ENCODE measurements at places on chromosomes 2 and 18.

- DNase-seq: no peak
These were observed 1345.8 kb upstream of the LRRTM1 start for GRCh38 chr2:81650048-81650971.

DNA sequence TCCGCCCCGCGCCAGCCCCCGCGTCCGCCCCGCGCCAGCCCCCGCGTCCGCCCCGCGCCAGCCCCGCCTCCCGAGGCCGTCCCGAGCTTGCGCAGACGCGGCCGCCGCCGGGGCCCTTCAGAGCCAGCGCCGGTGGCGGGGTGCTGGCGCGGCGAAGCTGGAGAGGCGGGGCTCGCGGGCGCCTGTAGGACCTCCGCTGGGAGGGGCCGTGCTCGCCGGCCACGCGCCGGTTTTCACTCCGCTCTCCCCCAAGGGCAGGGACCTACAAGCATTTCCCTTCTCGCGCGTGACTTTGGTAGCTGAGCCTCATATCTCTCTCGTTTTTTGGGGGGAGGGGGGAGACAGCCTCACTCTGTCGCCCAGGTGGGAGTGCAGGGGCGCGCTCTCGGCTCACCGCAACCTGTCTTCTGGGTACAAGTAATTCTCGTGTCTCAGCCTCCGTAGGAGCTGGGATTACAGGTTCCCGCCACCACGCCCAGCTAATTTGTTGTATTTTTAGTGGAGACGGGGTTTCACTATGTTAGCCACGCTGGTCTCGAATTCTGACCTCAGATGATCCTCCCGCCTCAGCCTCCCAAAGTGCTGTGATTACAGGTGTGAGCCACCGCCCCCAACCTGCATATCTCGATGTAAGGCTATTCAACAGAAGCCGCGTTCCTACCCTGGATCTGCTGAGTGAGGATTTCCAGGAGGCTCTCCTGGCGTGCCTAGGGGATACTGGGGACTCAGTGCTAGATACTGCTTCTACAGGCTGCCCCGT is at the start of gene ZNF514:
TSS of gene ZNF514 (minus strand) at position 159 of the 760 bp plus-strand sequence. CDS start 6,595 bp downstream, outside the sequence.
- DNase-seq: no peak

DNA sequence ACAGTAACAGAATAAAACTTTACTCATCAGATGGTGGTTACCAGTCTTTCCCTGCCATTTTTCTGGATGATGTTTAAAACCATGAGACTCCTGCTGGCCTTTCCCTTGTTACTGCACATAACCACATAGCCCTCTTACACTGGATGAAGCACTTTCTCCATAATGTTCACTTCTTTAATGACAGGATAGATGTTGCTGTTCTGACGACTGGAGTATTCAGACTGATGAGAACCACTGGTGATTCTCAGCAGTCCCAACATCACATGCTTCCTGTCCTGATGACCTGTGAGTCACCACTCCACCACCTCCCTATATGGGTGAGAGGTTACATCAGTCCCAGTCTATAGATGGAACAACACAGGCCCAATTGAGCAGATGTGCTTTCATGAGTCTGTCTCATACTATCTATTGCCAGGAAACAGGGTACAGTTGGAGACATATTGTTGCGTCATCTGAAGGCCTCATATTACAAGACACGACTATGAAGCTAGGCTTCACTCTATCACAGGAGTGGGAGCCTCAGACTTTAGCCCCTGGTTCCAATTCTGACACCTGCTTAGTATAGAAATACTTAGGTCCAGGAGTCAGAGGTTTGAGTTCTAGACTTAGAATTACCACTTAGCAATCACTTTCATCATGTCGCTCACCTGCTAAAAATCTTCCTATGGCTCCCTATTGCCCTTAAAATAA is 145.7 kb upstream of the KLF7 start:
- DNase-seq: no peak

GRCh38 chr18:24588440-24588839 is 128.0 kb downstream of the HRH4 start:
- DNase-seq: no peak

GRCh38 chr18:62711781-62712180 is 3.6 kb upstream of the PHLPP1 start:
- DNase-seq: no peak

Data from left renal cortex interstitium (tissue), 4 donors.